ENCODE measurements at places on chromosomes 1 and 21. TPM values are rescaled to one million over a fixed set of nuclear protein-coding genes. Genes with fewer than 3 reads are reported as not detected.

The LRRN2 gene
- not detected for total RNA-seq

The APCS gene
- not detected for total RNA-seq

The LRRC41 gene
- total RNA-seq, result 91.5 TPM

The TDRD10 gene
- not detected for total RNA-seq

The WDR64 gene
- total RNA-seq, result not detected

The NPR1 gene
- total RNA-seq, result 0.05 TPM

The GUCA2B gene
- total RNA-seq, result not detected

The SAMD11 gene
- 25.2 TPM for total RNA-seq

The FMO5 gene
- total RNA-seq, result 0.32 TPM

The KIF14 gene
- total RNA-seq, result 8.8 TPM

The SSBP3 gene
- 11.0 TPM for total RNA-seq

The CNIH3 gene
- 14.3 TPM for total RNA-seq

The FAM43B gene
- total RNA-seq, result not detected

The IL12RB2 gene
- not detected for total RNA-seq

The LRRC38 gene
- not detected for total RNA-seq

The VASH2 gene
- 1.4 TPM for total RNA-seq

The MCOLN3 gene
- total RNA-seq, result not detected

The DIO1 gene
- not detected for total RNA-seq

The TRAF3IP3 gene
- total RNA-seq, result not detected

The EEIG2 gene
- 9.5 TPM for total RNA-seq

The ZNF678 gene
- 5.5 TPM for total RNA-seq

The CCDC185 gene
- not detected for total RNA-seq

The CSF3R gene
- not detected for total RNA-seq

The ARTN gene
- total RNA-seq, result 0.30 TPM

The AK4 gene
- 42.5 TPM for total RNA-seq

The SPRR5 gene
- not detected for total RNA-seq

The DDAH1 gene
- total RNA-seq, result 41.3 TPM

The CALML6 gene
- 0.59 TPM for total RNA-seq

The MRPS21 gene
- total RNA-seq, result 52.0 TPM

The LCE3D gene
- not detected for total RNA-seq

The SLAMF6 gene
- not detected for total RNA-seq

The TRIM58 gene
- total RNA-seq, result 0.05 TPM

The VWA5B1 gene
- not detected for total RNA-seq

The ADORA1 gene
- total RNA-seq, result 5.7 TPM

The PRR9 gene
- total RNA-seq, result not detected

The ESPN gene
- total RNA-seq, result 0.05 TPM
